Activated naive CD8-positive, alpha-beta T cell treated with anti-CD3 and anti-CD28 coated beads for 36 hours (primary cell): ENCODE measurements at places on chromosomes 12 and 14. TPM values are rescaled to one million over a fixed set of nuclear protein-coding genes. Genes with fewer than 3 reads are reported as not detected.

GRCh38 chr12:65019696-65020234 is 101.3 kb downstream of the WIF1 start:
- no peak for DNase-seq

DNA sequence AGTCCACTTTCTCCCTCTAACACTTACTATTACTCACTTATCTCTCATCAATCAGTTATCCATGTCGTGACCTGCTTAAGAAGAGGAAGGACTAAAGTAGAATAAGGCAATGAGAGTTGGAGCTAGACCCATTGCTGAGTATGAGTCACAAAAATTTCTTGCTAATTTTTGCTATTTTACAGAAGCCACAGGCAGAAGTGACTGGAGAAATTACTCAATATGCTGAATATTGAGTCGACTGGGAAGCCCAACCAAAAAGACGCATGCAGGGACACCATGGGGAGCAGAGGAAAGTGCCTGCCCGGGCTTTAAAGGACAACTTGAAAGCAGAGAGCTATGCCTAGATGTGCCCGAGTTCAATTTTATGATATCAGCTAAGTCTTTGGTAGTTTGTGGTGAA is 115.4 kb upstream of the FOXG1 start:
- no peak for DNase-seq

DNA sequence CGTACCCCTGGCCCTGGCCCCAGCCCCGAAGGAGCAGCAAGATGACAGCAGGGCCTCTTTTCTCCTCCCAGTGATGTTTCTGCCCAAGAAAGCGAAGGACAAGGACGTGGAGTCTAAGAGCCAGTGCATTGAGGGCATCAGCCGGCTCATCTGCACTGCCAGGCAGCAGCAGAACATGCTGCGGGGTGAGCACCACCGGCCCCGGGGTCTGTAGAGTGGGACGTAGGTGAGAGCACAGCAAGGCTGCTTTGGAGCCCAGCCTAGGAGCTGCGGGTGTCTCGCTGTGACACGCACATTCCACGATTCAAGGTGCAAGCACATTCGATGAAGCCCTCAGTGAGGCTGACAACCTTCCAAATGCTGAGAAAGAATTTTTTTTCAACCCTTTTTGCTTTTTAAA is 5.2 kb upstream of the TEX22 start:
- no peak for DNase-seq

DNA sequence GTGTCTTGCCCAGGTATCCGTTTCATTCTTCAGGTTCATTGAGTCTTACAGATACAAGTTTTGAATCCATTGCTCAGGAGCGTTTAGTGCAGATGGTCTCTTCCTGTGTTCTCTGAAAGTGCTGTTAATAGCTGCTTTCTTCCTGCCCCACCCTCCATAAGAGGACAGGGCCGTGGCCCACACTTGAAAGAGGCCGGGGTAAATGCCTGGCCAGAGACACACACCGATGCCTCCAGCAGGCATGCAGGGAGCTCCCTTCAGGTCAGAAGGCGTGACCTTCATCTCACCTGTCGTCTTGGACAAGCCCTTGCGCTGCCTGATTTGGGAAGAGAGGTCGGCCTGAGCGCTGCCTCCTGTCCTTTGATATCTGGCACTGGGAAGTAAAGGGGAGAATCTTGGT is 11.6 kb downstream of the PRKAB1 start:
- no peak for DNase-seq

GRCh38 chr12:57983146-57983857 is 41.9 kb downstream of the ATP23 start:
- DNase-seq = no peak

GRCh38 chr14:34098045-34098984 is 147.4 kb upstream of the EGLN3 start:
- DNase-seq = peak; percentile 4

DNA sequence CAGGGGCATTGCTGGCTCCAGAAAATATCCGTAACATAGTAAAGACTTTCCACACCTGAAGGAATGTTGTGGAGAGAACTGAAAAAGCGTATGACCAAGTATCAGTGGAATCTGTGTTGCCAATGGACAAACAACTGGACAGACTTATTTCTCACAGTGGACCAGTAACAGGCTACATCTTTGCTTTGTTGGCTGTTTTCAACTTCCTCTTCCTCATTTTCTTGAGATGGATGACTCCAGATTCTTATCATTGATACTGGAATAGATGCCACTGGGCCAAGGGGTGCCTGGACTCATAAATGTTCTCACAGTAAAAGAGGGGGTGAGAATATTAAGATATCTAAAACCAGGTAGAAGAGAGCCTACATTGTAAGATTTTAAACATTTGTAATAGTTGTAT is 6.4 kb downstream of the GAS2L3 start:
- DNase-seq = no peak

- DNase-seq = no peak
These were observed 54.3 kb upstream of the TMCC3 start for GRCh38 chr12:94704452-94705306.

GRCh38 chr12:97200181-97200580 is 262.4 kb upstream of the RMST start:
- DNase-seq = no peak

GRCh38 chr12:50282721-50283228 is 545 bp downstream of the LIMA1 start:
- DNase-seq = no peak

GRCh38 chr12:50088577-50089335 is 3.6 kb downstream of the SMARCD1 start:
- DNase-seq = peak; percentile 36

DNA sequence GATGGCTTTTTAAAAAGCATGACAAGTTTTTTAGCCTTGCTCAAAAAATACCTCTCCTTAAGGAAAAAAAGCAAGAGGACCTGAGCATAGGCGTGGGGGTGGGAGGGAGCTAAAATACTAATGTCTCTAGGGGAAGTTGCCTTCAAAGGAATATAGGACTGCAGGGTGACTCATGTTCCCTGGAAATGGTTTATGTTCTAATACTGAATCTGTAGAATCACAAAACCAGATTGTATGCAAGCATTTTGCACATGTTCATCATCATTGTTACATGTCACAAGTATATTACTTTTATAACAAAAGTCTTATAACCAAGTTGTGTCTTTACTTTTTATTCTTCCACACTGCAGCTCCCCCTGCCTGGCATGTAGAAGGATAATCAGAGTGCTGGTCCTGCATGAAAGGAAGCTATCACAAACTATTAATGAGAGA is 36.6 kb downstream of the GPR135 start:
- DNase-seq = no peak

DNA sequence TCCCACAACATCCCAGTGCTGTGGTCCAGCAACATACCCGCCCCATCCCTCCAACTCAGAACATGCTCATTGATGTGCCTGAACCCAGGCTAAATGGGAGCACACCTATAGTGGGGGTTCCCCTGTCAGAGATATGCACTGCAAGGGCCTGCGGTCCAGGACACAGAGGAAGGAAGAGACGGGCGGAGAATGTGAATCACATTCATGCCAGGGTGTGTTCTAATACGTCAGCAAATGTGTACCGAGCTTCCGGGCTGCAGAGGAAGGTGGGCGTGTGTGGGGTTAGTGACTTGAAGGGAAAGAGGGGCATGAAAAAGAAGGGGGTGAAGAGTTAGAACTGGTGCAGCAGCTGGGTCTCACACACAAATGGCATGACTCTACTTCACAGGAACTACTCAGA is 83.7 kb downstream of the DPF3 start:
- peak; percentile 74 for DNase-seq

DNA sequence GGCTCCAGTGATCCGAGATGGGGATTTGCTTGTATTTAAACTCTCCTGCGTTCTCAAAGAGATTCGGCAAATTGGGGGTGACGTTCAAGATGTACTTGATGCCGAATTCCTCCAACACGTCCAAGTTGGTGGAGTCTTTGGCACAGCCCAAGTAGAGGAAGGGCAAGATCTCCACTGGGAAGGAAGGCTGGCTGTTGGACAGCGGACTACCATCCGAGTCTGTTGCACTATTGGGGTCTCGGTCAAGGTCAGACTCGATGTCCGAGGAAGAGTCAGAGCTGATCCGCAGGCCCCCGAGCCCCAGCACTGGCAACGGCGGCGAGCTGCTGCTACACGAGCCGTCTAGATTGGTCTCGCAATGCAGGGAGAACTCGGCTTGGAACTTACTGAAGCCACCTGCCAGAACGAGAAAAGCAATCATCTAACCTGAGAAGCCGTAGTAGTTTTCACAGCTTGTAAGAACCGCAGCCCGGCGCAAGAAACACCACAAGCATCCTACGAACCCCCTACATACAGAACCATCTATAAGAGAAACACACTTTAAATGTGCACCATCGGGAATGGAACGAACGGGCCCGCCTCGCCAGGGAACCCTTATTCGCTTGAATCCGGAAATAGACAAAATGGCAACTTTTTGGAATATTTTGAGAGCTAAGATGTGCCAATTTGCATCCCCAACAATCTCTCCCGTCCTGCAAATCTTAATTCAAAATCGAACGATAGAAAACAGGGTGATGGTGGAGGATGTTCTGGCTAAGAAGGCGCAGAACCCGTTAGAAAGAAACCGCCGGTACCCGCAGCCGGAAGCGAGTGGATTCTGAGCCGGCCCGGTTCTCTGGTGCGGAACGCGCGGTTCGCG is 1.4 kb downstream of the DUSP6 start:
- peak; percentile 9 for DNase-seq

GRCh38 chr14:69879175-69880043 is at the start of gene SMOC1:
Gene SMOC1, plus strand, starts transcription at chr14:69879416. Its CDS starts 263 bp downstream, at chr14:69879679.
- peak; percentile 56 for DNase-seq

Gene PLBD2
- 14.8 TPM for total RNA-seq

Gene TPH2
- total RNA-seq = not detected

Gene TGM1
- total RNA-seq = 2.6 TPM

Gene GALNT8
- total RNA-seq = not detected

Gene ACRBP
- 1.2 TPM for total RNA-seq
